Stimulated activated CD4-positive, alpha-beta T cell treated with anti-CD3 and anti-CD28 coated beads, Interleukin-15, amount 100 ng/mL, for 1 hour (primary cell): ENCODE measurements at places on chromosomes 1 and 21.

GRCh38 chr21:25343774-25344545 lies 263.3 kb downstream of the MRPL39 start:
- no peak for DNase-seq

DNA sequence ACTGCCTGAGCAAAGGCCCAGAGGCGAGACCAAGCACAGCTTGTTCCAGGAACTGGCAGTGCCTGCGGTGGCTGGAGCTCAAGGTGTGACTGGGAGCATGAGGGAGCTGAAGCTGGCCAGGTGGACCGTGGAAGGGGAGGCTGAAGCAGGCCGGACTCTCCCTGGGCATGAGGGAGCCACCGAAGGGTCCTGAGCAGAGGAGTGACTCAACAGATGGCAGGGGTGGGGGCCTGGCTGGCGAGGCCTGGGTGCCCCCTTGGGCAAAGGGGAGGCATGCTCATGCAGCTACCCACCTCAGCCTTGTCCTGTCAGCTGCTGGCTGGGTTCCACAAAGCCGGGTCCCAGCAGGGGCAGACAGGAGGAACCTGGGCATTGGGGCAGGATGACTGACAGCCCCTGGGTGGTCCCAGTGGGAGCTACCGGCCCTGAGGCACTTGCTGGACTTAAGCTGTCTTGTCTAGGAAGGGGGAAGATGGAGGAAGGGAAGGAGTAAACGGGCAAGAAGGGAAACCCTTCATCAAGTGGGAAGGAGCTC lies 118.9 kb downstream of the LACTBL1 start:
- no peak for DNase-seq

GRCh38 chr1:57329001-57329527 lies 94.8 kb downstream of the DAB1 start:
- DNase-seq, result no peak

DNA sequence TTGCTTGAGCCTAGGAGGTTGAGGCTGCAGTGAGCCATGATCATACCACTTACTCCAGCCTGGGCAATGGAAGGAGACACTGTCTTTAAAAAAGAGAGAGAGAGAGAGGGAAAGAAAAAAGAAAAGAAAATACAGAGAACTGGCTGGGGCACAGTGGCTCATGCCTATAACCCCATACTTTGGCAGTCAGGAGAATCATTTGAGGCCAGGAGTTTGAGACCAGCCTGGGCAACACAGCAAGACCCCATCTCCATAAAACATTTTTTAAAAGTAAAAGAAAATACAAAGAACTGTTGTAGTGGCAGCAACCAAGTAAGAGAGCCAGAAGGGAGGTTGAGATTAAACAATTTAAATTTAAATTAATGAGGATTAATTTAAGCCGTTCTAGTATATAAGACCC lies 39.8 kb downstream of the WDTC1 start:
- DNase-seq, result no peak

GRCh38 chr1:222898191-222898527 lies 83.3 kb downstream of the DISP1 start:
- no peak for DNase-seq

- no peak for DNase-seq
Measured at GRCh38 chr1:198672124-198672523, 33.3 kb downstream of the PTPRC start.

DNA sequence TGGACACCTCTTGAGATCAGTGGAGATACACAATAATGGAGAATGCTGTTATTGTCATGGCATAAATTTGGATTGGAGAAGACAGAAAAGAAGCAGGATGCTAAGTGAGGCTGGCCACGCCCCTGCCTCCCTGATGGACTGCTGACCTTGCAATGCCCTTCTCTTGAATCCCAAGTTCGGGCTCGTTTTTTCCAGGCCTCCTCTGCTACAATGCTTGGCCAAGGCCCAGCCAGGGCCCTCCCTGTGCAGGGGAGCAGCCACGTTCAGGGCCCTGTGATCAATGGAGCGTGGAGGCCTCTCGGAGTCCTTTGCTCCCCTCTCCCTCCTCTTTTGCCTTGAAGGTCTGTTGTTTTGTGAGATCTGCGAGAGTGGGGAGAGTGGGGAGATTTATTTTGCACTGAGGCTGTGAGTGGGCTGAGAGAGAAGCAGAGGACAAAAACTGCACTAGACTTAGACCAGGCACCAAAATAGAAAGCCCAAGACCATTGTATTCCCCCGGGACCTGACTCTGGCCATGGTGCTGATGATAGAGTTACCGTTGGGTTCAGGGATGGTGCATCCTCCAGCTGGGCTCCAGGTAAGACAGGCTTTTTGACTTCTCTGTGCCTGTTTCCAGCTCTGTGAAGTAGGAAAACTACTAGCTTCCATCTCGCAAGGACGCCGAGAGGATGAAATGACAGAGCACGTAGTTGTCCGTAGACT lies 268.6 kb downstream of the KAZN start:
- no peak for DNase-seq
